ENCODE measurements at places on chromosomes 5 and 9.

GRCh38 chr5:33537240-33537639 lies 96.5 kb downstream of the TARS1 start:
- no peak for DNase-seq

GRCh38 chr9:132216861-132217619 lies 55.2 kb downstream of the NTNG2 start:
- DNase-seq, result no peak

DNA sequence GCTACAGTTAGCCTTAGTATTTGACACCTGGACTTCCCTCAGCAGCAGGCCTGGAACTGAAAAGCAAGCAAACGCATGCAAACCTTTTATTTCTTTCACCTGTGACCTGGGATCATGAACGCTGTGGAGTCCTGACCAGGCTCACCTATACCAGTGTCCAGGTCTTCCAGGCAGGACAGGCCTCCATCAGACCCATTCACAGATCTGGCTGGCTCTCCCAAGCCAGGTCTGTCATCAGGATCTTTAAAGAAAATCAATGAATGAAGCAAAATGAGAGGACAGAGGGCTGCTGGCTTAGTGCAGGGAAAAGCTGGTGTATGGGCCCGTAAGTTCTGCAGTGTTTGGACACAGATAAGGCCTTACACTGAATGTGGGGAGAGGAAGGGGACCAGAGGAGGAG lies 96.3 kb upstream of the CPEB4 start:
- no peak for DNase-seq

GRCh38 chr5:4205398-4205797 lies 609.8 kb downstream of the IRX1 start:
- DNase-seq, result no peak

GRCh38 chr5:28324174-28324573 lies 1285.8 kb upstream of the CDH9 start:
- no peak for DNase-seq

DNA sequence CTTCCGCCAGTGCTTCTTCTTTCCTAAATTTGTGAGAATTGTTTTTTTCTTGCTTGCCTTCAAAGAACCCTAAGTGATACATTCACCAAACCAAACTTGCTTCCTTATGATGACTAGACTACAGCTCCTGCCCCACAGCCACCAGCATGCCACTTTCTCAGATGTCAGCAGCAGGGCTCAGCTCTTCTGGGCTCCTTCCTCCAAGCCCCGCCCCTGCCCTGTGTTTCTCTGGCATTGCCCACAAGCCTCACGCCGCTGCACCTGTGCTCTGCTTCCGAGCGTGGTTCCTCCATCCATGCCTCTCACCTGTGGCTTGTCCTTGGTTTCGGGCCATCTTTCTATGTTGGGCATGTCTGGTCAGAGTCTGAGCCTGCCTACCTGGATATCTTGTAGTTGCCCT lies 10.6 kb downstream of the UNC5A start:
- no peak for DNase-seq

DNA sequence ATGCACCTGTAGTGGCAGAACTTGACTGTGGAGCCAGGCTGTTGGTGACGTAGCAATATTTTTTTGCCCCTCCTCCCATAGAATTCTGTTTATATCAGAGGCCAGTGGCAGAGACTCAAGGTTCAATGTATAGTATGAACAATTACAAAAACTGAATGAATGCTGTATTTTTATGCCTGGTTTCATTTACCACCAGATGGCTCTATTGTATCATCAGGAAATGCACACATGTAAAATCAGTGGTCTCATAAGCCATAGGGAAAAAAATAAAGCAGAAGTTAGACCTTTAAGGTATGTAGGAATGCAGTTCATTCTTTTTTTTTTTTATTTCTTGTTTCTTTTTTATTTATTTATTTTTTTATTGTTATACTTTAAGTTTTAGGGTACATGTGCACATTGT lies 43.6 kb downstream of the CCDC192 start:
- DNase-seq, result no peak

- DNase-seq, result no peak
These were observed 140.5 kb downstream of the ENTREP1 start for GRCh38 chr9:69465473-69465872.

GRCh38 chr9:113313261-113313660 lies 10.1 kb upstream of the RNF183 start:
- DNase-seq, result no peak

- DNase-seq, result no peak
These were observed 191.5 kb downstream of the SNX18 start for GRCh38 chr5:54709096-54709495.

GRCh38 chr5:141392429-141393198 lies at the start of gene PCDHGA8:
PCDHGA8 (plus strand) TSS chr5:141392633; CDS start chr5:141392814, 181 bp downstream.
- no peak for DNase-seq

- no peak for DNase-seq
These were observed 28.4 kb downstream of the SYK start for GRCh38 chr9:90830051-90830450.
